ENCODE measurements at places on chromosomes 12 and 14.

DNA sequence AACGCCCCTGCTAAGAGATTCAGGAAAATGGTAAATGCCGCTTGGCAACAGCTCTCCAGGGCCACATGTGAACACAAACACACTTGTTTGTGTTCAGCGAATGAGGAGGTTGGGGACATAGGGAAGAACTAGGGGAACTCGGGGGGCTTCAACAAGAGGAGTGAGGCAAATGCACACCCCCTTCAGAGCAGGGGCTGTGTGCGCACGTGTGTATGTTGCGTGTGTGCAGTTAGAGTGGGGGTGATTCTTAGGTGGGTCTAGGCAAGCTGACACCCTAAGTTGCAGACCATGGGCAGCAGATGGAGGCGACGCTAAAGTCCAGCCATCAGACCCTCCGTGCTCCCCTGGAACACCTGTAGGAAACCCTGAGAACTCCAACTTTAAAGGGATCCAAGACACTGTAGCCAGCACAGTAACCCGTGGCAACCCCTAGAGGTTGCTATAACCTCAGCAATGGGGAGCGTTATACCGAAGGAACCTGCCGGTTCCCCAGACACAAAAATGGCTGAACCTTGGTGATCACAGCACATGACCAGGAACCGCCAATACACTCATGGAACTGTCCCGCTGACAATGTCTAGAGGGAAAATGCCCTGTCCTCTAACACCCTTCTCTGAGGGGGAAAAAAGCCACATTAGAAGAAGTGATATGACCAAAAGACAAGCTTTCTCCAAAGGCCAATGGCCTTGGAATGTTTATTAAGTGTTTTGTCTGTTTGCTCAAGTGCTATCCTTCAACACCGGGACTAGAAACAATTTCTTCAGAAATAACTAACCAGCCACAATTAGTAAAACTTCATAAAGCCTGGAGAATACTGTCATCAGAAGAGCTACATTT lies 86.5 kb upstream of the CEP83 start:
- no peak for DNase-seq

DNA sequence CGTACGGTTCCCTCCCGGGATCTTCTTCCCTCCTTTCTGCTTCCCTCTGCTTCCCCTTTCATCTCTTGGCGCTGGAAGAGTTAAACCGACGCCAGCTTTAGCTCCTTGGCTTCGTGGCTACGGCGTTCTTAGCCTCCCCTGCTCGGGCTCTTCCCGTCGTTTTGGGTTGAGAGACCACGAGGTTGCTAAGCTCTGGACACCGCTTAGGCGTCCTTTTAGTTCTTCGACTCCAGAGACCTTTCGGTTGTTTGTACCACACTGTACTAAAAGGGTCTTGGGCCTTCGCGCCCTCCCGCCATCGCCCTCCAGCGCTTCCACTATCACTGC lies 545 bp downstream of the CPSF2 start:
- no peak for DNase-seq

- no peak for DNase-seq
Measured at GRCh38 chr14:103067231-103067954, 10.0 kb upstream of the CDC42BPB start.

- no peak for DNase-seq
Measured at GRCh38 chr14:73774241-73774570, 60.0 kb upstream of the PNMA1 start.

DNA sequence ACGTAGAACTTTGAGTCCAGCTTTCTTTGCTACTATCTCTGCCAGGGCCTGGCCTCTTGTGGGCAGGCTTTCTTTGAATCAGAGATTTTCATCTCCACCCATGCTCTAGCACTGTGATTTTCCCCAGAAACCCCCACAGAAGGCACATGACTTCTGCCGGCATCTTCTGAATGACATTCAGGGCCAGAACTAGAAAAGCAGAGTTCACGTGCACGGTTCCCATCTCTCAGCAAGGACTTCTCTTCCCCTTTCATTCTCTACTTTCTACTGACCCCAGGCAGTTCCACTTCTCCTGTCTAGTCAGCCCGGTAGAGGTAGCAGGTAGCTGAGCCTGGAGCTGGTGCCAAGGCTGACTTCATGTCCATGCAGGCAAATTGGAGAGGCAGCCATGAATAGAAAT lies 26.9 kb downstream of the BATF start:
- DNase-seq = no peak

GRCh38 chr14:86364634-86365033 lies 834.7 kb downstream of the FLRT2 start:
- no peak for DNase-seq

GRCh38 chr12:108612788-108613282 lies 15.0 kb upstream of the TMEM119 start:
- DNase-seq = no peak

DNA sequence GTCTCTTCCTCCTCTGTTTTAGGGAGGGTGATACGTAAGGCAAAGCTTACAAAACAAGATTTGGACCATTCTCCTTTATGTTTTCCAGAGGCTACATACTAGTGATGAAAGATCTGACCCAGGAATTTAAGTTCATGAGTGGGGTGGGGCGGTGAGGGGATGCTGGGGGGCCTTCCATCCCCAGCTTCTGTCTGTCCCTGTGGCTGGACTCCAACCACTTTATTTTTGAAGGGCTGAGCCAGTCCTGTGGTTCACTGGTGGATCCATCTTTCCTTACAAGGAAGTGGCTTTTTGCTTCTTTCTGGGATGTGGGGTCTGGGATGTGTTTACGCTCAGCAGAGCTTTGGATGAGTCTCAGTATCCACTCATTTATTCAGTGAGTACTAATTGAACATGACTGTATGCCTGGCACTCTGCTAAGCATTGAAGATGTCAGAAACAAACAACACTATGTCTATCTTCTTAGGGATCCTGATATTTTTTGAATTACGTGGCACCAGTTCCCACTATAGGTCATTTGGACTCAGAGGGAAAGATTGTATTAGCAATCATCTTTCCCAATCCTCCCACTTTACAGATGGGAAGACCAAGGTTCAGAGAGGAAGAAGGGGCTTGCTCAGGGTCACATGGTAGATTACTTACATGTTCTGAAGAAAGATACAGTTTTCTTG lies 291.8 kb upstream of the TBX3 start:
- no peak for DNase-seq

DNA sequence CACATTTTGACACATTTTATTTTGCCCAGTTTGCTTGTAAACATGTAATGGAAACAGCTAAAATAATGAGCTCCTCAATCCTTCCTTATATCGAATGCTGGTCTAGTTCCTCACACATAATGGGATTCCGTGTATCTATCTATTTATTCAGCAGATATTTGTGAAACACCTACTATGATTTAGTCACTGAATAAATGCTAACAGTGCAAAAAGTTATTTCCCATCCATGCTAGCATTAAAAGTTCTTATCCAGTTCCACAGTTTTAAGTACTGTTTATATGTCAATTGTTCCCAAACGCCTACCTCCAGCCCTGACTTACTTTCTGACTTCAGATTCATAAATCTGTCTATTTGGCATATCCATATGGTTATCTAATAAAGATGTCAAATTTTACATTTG lies 1788.7 kb upstream of the FLRT2 start:
- DNase-seq = no peak

DNA sequence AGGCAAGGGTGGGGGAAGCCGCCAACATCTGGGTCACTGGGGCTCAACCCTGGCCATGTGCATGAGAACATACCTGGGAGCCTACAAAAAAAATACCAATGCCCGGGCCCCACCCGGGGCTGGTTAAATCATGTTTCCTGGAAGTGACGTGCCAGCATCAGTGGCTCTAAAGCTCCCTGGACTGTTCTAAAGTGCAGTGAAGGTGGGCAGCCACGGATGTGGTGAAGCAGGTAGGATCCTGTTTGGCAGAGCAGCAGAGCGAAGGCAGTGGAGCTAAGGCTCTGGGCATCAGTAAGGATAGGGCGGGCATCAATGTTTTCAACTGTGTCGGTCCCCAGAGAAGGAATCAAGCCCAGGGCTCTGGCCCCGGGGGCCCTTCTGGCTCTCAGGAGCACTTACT lies 525 bp upstream of the GPR68 start:
- DNase-seq = no peak

GRCh38 chr12:130520784-130521183 lies 183.1 kb downstream of the PIWIL1 start:
- no peak for DNase-seq

GRCh38 chr14:103284574-103285467 lies 49.2 kb upstream of the EIF5 start:
- no peak for DNase-seq

- DNase-seq = no peak
Measured at GRCh38 chr14:58814466-58814865, 176.7 kb downstream of the DACT1 start.

- no peak for DNase-seq
Measured at GRCh38 chr14:26548406-26548805, 49.4 kb downstream of the NOVA1 start.

- no peak for DNase-seq
Measured at GRCh38 chr12:55647027-55647426, 10.3 kb downstream of the OR10P1 start.

Data from breast epithelium (tissue), 4 donors.